GM10248 (cell line): ENCODE measurements at places on chromosomes 5 and 9.

DNA sequence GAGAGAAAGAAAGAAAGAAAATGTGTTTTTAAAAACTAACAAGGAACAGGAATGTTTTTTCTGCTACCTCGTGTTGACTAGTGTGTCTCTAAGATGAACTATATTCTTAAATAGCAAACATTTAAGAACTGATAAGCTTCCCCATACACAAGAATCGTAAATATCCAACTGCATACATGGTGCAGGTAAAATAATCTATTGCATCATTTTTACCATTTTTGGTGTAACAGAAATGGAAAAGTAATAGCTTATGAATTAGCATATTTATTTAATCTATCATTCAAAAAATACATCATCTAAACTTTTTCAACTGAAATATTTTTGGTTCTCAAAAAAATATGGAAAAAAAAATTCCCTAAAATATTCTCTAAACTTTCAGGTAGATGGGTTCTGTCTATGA lies 59.7 kb upstream of the RAD23B start:
- DNase-seq: no peak

GRCh38 chr5:175027390-175027789 lies 303.0 kb downstream of the MSX2 start:
- DNase-seq: no peak

GRCh38 chr9:76697081-76697480 lies 67.2 kb upstream of the PCA3 start:
- no peak for DNase-seq

DNA sequence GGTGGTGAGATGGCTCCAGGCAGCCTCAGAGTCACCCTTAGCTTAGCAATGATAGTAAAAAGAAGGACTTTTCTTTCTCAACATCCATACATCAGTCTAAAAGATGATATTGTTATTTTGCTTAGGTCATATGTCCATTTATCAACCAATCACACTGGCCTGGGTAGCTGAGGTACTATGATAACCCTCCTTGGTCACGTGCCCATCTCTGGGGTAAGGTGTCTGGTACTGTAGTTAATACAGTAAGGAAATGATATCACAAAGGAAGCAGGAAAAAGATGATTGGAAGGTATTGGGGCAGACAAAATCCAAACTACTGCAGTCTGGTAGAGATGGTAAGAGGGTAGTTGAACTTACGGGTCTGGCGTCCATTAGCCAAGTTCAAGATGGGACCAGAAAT lies 5.1 kb upstream of the SMAD5 start:
- DNase-seq: no peak

- no peak for DNase-seq
These were observed 4.1 kb downstream of the GLRX start for GRCh38 chr5:95818181-95819147.

DNA sequence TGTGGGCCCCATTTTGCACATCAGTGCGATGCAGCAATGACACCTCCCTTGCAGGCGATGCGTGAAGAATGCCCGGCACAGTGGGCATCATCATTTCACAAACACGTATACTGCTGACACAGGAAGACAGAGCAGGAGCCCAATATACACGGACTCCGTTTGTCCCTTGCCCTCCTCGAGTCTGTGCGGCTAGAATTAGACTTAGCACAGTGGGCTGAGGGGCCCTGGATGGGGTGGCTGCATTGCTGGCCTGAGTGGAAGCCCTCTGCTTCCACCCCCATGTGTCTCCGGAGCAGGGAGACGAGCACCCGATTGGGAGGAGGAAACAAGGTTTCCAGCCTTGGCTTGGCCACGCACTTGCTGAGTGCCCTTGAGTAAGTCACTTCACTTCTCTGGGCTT lies 40.8 kb downstream of the GSN start:
- DNase-seq: no peak

GRCh38 chr5:25763781-25764180 lies 1119.0 kb upstream of the CDH10 start:
- DNase-seq: no peak

GRCh38 chr9:37293664-37294524 lies 128.6 kb upstream of the GRHPR start:
- DNase-seq: peak; percentile 23

DNA sequence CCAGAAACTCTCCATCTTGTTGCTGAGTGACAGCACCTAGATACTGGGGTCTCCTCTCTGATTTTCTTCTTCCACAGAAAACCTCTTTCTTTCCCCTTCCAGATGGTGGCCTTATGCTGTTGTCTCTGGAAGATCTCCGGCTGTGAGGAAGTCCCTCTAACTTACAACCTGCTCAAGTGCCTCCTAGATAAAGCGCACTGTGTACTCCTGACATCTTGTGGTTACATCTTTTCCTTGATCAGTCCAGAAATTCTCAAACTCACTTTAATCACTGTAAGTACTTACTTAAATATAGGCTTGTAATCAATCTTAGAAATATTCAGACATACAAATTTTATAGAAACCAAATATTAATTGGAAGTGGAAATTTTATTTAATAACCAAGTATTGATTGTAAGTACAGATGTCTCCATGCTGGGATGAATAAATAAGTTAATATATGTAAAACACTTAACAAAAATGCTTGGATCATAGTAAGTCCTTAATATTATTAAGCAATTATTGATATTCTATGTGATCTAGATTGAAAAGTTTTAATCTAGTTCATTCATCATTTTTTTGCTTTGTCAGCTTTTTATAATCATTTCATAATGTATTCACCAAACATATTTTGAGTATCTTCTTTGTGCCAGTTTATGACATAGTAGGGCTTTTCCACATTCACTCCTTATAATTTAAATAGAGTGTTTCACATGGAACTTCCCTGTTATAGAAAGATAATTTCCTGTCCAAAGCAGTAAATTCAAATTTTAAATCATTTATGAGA lies 1381.4 kb upstream of the CDH6 start:
- DNase-seq: no peak

DNA sequence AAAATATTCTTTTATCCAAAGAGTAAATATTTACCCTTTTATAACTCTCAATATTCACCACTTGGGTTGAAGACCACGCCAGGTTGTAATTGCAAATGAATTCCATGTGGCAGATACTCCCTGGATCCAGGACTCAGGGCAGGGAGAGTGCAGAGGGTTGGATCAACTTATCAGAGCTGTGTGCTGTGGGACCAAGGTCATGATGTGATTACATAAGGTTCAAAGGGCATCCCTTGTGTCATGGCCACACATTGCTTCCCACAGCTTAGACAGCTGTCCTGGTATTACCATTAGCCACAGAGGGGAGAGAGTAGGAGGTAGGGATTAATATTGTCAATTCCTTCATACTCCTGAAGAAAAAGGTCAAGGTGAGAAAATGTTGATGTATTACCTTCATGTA lies 133.9 kb downstream of the JAKMIP2 start:
- DNase-seq: no peak

DNA sequence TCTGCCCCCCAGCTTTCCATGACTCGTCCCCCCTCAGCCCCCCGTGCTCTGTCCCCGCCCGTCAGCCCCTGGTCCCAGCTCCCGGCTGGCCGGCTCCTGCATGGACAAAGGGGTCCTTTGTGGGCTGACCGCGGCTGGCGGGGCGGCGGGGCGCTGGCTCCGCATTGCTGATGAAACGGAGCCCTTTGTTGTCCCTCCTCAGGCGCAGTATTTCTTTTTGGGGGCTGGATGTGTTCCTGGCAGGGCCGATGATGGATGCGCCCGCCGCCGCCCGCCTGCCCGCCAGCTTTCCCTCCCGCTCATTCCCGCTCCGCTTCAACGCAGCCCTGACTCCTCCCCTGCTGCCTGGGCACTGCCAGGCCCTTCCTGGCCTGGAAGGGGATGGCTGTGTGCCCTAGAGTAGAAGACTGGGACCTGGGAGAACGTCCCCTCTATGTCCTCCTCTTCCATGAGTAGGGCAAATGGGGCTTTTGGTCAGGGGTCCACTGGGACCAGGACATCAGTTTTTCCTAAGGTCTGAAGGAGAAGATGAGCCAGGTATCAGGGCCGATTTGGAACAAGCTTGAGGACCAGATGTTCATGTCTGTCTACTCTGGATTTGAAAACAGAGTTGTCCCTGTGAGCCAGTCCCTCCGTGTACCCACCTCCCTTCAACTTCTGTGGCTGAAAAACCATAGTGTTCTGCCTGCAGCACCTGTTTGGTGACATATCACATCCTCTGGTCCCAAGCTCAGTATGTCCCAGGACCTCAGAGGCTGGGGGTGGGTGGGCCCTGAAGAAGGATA lies 29.0 kb downstream of the CXXC5 start:
- DNase-seq: no peak

DNA sequence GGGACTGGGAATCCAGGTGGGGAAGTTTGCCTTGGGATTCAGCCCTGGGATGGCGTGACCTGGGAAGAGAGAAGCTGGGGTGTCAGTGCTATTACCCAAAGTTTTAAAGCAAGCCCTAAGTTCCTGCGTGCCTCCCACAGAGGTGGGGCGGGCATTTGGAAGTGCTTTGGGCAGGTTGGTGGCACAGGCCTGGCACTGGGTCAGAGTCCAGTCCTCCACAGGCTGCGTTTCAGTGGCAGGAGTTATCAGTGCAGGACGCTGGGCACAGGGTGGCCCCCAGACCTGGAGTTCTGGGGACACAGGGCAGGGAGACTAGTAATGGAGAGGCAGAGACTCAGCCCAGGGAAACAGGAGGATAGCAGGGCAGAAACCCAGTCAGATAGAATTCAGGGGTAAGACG lies 147.2 kb downstream of the MAST4 start:
- DNase-seq: no peak

GRCh38 chr5:132257131-132258101 lies at the start of gene PDLIM4:
PDLIM4 (plus strand) TSS chr5:132257696; CDS start chr5:132257735, 39 bp downstream.
- DNase-seq: peak; percentile 16

- DNase-seq: no peak
These were observed 185.6 kb upstream of the NR3C1 start for GRCh38 chr5:143588933-143589662.

GRCh38 chr5:1190837-1191239 lies 10.6 kb upstream of the SLC6A19 start:
- DNase-seq: no peak

- DNase-seq: no peak
These were observed 928.5 kb downstream of the TLE4 start for GRCh38 chr9:80500300-80500699.

DNA sequence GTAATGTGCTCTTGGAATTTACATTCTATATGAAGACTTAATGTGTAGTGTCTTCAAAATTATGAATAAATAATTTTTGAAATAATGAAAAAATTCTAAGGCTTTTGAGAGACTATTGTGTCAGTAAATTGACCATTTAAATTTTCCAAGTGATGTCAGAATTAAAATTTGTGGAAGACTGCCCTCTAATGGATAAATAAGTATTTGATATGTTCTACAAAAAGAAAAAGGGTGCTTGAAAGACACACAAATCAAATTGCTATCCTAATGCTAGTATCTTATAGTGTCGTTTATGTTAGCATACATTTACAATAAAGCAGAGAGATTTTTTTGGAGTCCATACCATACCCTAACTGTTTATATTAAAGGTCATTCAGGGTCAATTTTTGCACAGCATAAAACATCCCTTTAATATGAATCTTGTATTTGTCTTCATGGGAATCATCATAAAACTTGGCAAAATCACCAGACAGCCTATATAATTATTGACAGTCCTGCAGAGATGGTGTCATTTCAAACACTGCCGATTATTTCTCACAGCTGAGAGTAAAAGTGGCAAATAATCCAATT lies 120.8 kb upstream of the SLC27A6 start:
- no peak for DNase-seq

DNA sequence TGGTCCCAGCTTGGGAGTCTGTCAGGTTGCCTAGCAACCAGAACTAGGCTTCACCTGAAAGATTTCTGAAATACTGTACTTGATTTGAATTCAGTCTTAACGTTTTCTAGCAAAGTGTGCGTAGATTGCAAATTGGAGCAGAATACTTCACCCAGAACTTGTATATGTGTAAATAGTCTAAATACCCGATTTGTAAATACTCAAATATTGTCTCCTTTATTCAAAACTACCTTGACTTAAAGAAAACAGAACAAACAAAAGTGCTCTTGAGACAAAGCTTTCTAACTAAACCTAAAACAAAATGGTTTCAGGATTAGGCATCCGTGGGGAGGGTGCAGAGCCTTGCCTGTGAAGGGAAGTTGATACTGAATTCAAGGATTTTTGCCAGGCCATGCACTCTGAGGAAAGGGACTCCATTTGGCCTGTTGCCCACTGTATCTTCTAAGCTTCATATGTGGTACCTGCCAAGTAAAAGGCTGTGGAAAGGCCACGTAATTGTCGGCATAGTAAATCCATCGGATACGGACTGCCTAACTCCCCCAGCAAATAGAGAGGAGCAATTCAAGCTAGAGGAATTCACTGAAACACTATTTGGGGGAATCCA lies 744 bp upstream of the HMGCS1 start:
- no peak for DNase-seq

- DNase-seq: no peak
These were observed 60.9 kb downstream of the OLFM1 start for GRCh38 chr9:135148386-135148785.

- no peak for DNase-seq
These were observed 51.9 kb upstream of the RAI14 start for GRCh38 chr5:34604119-34604675.

GRCh38 chr5:173643964-173644363 lies 27.5 kb upstream of the BOD1 start:
- peak; percentile 58 for DNase-seq

GRCh38 chr9:68711281-68711680 lies 6.2 kb downstream of the PIP5K1B start:
- DNase-seq: no peak

DNA sequence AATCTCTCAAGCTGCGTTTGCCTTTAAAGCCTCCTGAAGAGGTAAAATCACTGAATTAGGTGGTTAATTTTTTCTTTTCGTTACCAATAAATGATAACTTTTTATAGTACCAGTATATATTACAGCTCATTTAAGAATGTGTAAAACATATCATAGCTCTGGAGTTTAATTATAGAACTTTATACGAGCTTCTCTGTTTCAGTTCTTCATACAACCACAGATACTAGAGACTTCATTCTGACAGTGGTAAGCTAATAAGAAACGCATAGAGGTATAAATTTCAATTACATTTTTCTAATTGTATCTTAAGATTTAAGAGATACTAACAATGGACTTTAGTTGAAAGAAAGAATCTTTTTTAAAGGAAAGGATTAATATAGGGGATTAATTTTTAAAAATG lies 73.9 kb downstream of the PBX3 start:
- DNase-seq: no peak

DNA sequence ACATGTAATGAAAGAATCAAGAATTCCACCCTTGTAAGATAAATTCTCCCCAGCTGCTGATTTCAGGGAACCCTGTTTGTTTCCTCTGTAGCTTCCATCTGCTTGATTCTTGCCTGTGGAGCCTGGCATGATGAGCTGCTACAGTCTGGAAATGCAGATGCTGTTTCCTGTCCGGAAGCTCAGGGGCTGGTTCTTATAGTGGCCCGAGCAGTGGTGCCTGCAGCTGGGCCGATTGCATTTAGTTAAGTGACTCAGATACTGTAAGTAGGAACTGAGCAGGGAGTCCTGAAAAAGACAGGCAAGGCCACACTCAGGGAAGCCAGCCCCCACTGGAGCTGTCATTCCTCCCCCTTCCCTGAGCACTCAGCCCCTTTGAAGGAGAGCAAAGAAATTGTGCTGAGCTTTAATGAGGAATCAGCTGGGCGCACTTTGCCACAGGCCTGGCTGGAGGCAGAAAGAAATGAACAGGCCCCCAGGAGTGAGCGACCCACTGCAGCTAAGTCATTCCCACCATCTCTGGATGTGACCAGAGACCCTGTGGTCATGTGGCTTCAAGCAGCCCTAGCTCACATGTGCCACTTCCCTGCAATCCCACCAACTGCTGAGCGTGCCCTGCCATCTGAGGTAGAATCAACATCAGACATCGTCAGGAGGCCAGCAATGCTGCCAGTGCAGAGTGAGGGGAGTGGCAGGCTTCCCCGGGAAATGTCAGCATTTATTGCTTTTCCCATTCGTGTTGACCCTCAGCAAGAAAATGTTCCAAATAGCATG lies 206.0 kb upstream of the WWC1 start:
- DNase-seq: no peak
